Progenitor cell of endocrine pancreas (in vitro differentiated cells): ENCODE measurements at places on chromosomes 5 and 9.

DNA sequence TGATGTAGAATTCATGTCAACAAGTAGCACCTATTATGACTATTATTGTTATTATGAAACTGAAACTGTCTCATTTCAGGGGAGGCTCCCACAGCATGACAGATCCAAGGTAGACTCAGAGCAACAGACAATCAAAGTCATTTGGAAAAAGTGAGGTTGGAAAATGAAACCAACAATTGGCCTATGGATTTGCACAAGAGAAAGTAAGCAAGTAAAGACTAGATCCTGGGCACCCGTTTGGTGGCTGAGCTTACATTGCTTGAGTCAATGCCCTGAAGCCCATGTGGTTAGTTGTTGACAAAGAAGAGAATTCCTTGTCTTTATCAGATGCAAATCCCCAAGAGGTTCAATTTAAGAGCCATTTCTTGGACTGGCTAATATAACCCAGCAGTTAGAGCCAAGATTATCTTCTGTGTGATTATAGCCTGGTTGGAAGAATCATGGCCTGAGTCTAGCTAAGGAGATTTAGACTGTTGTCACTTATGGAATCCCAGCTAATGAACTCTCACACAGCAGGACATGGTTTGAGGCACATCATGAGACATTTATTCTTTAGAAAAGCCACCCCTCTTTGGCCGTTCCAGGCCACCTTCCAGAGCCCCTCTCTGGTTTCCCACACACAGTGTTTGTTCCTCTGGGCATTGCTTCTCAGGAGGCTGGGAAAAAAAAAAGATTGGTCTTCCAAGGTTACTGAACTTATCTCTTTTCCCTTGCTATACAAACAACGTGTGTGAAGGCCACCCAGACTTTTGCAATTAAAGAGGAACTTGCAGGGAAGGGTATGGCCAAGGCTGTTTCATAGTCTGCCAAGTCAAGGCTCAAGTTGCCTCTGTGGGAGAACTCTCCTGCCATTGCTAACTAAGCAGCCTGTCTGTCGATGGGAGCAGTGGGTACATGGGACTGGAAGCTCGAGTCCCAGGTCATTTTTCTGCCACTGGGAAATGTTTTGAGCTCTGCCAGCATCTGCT lies 399.5 kb downstream of the ENC1 start:
- no peak for DNase-seq

DNA sequence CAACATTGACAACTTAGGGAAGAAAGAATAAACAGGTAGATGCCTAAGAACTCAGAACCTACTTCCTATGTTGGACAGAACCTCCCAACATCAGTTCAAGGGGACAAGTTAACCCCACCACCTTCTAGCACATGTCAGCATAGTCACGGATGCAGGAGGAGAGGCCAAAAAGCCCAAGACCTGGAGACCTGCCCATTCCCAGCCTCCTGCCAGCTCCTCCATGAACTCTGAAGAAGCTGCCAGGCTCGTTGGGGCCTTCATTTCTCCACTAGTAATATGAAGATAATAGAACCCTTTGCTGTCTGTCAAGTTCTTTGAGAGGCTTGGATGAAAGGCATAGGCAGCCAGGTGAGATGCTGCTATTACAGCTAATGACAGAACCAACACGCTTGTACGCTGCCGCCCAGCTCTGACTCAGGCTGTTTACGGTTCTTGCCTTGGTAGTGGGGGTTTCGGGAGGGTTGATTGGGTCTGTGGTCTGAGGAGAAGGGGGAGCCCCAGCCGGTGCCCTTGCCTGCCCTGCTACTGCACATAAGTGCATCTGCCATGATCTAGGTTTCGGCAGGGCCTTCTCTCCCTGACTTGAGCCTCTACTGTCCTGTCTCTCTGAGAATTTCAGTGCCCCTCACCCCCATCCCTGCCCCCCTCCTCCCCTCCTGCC lies 82.2 kb downstream of the NRG2 start:
- DNase-seq = no peak

DNA sequence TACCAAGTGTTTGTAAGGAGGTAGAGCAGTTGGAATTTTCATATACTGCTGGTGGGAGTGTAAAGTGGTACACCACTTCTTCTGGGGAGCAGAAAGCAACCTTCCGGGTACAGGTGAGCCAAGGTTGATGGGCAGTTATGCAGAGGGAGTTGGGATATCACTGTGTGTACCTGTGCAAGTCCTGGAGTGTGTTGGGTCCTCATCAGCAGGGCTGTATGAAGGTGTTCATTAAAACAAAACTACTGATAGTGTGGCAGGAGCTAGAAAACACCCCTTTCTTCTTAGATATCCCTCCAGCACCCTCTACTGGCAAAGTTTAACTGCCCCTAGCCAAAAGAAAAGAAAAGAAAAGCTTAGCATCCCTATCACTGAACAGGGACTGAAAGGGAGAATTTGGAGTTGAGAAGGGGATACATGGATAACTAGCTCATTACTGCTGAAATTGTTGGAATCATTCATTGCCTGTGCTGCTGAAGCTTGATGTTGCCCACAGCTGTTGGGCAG lies 10.7 kb downstream of the MARCHF6 start:
- no peak for DNase-seq

GRCh38 chr9:131545786-131546335 lies 538 bp downstream of the PRRT1B start:
- DNase-seq = no peak

DNA sequence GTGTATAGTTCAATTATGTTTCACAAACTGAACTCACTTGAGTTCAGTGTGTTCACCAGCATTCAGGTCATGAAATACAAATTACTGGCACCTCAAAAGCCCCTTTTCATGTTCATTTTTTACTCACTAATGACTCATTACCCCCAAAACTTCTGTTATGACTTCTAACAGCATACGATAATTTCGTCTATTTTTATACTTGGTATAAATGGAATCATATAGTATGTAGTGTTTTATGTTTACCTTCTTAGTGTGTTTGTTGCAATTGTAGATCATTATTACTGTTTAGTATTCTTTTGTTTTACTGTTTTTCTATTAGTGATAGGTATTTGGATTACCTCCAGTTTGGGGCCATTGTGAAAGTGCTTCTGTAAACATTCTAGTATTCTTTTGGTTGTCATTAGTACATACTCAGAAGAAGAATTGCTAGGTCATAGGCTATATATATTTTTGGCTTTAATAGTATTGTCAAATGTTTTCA lies 33.4 kb downstream of the DDX4 start:
- DNase-seq = no peak

GRCh38 chr5:40386289-40386688 lies 293.4 kb upstream of the PTGER4 start:
- no peak for DNase-seq

DNA sequence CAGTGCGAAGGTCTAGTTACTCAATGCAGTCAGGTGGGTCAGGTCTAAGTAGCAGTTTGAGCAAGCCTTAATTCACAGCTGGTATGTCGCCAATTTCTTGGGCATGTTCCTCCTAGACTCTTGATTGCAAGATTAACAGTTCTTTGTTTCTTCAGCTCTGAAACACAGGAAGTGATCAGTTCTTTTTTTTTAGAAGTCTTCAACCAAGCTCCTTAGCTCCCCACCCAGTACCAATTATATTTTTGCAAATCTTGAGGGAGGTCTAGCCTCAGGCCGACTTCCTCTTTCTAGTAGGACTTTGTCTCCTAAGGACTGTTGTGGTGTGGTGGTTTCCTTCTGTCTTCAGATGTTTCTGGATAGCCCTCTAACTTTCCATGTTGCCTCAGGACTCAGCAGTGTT lies 2054.2 kb downstream of the MAT2B start:
- DNase-seq = no peak

DNA sequence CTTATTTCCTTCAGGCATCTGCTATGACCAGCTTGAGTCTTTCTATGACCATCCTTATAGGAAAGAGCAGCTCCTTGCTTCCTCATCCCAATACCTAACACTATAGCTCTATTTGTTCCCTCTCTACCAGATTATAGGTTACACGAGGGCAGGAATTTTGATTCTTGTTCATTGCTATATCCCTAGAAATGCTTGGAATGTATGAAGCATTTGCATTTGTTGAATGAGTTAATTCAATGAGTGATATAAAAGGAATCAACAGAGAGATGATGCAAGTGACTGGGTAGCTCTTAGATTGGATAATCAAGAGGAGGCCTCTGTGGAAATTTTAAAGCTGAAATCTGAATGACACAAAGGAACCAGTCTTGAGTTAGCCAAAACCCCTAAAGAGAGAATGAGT lies 13.9 kb downstream of the ZCCHC9 start:
- DNase-seq = no peak

DNA sequence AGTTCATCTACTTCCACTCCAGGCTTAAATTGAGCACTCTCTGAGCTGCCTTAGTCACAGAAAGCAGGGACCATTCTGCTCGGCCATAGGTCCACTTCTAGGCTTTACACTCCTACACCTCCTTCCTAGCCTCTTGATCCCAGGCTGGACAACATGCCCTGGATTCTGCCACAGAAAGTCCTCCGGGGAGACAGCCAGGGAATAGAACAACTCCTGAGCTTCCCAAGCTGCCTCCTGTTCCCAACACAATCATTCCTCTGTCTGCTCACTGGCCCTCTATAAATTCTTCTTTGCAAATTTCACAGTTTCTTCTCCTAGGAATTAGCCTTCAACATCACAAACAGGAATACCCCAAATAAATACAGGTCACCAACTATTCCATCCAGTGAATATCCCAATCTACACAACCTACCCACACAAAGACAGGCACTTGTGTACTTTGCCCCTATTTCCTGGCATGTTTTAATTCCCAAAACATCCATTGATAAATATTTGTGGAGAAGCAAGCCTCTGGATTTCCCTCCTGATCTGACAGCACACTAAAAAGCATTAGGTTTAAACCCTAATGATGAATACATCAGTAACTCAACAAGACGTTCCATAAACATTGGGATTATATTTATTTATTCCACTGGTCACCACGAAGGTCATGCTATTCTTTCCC lies 125.5 kb downstream of the ENC1 start:
- DNase-seq = no peak

- DNase-seq = no peak
Observed at GRCh38 chr9:16575142-16575985, 295.1 kb downstream of the BNC2 start.

GRCh38 chr9:89410641-89411350 lies 87.1 kb downstream of the SEMA4D start:
- no peak for DNase-seq

DNA sequence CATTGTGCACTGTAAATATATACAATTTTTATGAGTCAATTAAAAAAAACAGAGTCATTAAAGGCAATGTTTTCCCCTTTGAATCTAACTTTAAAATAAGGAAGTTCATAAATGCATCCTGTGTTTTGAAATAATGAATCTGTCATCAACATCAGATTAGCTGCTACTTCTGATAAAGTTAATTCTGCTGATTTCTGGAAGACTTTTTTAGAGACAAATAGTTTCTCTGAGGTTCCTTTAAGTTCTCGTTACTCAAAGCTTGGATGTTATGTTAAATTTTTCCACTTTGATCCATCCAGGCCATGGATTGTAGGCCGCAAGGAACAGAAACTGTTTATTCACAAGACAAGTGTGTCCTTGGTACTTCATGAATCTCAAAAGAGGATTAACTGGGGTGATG lies 115.5 kb downstream of the CARTPT start:
- no peak for DNase-seq

- DNase-seq = no peak
Observed at GRCh38 chr9:131017067-131017466, 8.1 kb downstream of the LAMC3 start.

DNA sequence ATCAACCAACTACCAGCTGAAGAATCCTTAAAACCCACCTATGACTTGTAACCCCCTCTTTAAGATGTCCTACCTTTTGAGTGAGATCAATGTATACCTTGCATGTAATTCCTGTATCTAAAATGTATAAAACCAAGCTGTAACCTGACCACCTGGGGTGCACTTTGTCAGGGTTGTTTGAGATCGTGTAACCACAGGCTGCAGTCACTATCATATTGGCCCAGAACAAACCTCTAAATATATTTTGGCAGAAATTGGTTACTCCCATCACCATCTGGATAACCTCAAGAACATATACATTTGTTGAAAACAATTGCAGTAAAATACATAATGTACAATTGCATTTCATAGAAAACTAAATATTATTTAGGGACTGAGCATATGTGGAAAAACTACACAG lies 8.4 kb downstream of the CARNMT1 start:
- no peak for DNase-seq

GRCh38 chr5:147403651-147404640 lies 105.9 kb downstream of the DPYSL3 start:
- DNase-seq = no peak

- peak; percentile 45 for DNase-seq
Observed at GRCh38 chr9:71769175-71770161, 1.2 kb upstream of the CEMIP2 start.

DNA sequence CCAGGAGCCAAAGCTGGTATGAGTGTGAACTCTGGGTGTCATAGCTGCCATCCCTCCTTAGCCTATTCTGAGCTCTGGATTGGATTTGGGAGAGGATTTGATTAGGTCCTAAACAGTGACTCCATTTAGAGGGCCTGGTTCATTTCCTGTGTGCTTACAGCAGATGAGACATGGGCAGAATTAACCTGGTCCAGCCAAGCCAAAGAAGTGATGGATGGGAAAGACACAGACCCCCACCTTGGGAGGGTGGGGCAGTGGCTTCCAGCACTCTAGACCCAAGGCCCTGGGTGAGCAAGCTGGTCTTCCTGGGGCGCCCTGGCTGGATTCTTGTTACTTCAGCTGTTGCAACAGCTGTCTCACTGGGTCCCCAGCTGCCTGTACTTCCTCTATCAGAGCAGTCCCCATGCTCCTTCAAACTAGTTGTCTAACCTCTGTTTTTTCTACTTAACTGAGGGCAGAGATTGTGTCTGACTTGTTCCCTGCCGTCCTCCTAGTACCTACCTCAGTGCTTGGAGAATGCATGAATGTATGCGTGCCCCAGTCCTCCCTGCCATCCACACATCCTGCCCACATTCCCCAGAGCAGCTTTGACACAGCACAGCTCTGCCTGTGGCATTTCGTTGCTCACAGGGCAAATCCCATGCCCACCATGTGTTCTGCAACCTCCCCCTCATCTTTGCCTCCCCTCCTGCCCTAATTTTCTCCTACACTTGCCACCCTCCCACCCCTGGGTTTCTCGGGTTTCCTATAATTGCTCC lies 115.9 kb downstream of the RGS3 start:
- DNase-seq = no peak

DNA sequence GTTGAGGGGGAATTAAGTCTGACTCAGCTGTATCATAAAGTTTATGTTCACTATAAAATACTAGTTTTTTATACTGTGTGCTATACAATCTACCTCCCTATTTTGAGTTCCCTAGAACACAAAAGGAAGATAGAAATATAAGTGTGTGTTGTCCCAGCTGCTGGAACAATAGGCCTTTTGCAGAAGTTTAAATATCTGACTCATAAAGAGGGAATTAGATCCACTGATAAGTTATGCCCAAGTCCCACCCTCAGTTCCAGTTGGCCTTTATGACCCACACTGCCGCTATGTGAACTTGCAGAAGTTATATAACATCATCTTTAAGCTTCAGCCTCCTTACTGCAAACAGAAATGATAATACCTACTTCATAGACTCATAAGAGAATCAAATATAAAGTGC lies 88.5 kb upstream of the DAB2 start:
- DNase-seq = no peak

GRCh38 chr5:172939071-172939470 lies 20.2 kb upstream of the RPL26L1 start:
- no peak for DNase-seq

GRCh38 chr5:176995896-176996767 lies 10.4 kb downstream of the UIMC1 start:
- DNase-seq = no peak

GRCh38 chr9:132160802-132161742 lies 786 bp upstream of the NTNG2 start:
- no peak for DNase-seq
